ENCODE measurements at places on chromosomes 7 and 10. TPM values are rescaled to one million over a fixed set of nuclear protein-coding genes. Genes with fewer than 3 reads are reported as not detected.

The GTPBP4 gene
- total RNA-seq: 33.7 TPM

The NXPH1 gene
- not detected for total RNA-seq

The STAG3 gene
- total RNA-seq: 1.4 TPM

The SH2D4B gene
- total RNA-seq: not detected

The CHAT gene
- not detected for total RNA-seq

The CPED1 gene
- 32.2 TPM for total RNA-seq

The ACSM6 gene
- not detected for total RNA-seq

The AKR1C8 gene
- not detected for total RNA-seq

The CNNM1 gene
- total RNA-seq: under 0.01 TPM

The FGFR2 gene
- not detected for total RNA-seq

The MKX gene
- 0.08 TPM for total RNA-seq

The PAX4 gene
- total RNA-seq: not detected

The HTR7 gene
- 0.94 TPM for total RNA-seq

The AKR1D1 gene
- total RNA-seq: not detected

The CRTAC1 gene
- total RNA-seq: 0.12 TPM

The OR2A5 gene
- total RNA-seq: not detected

The PLAU gene
- total RNA-seq: 16.5 TPM

The GRK5 gene
- 15.8 TPM for total RNA-seq

The CABCOCO1 gene
- total RNA-seq: 0.60 TPM

The CLIP2 gene
- total RNA-seq: 52.9 TPM

The ELOVL3 gene
- total RNA-seq: 0.15 TPM

The TMEM176A gene
- under 0.01 TPM for total RNA-seq

The OR2A25 gene
- not detected for total RNA-seq

The GIMAP1 gene
- total RNA-seq: not detected

The HOXA10 gene
- total RNA-seq: not detected

The TMEM229A gene
- 0.23 TPM for total RNA-seq

The FEZF1 gene
- not detected for total RNA-seq

The PLAC9 gene
- total RNA-seq: 24.6 TPM

The INMT gene
- 104 TPM for total RNA-seq

The AKR1E2 gene
- 10.5 TPM for total RNA-seq

The HECW1 gene
- total RNA-seq: not detected

The CLDN4 gene
- 0.23 TPM for total RNA-seq

The ZPBP gene
- total RNA-seq: not detected

The TEX47 gene
- total RNA-seq: not detected

The FBXL13 gene
- total RNA-seq: 1.6 TPM

The LLCFC1 gene
- total RNA-seq: not detected

The EEF1AKMT2 gene
- 13.0 TPM for total RNA-seq

The NAT16 gene
- total RNA-seq: not detected

The ACTL6B gene
- not detected for total RNA-seq

The HIPK2 gene
- total RNA-seq: 4.2 TPM

The HMX3 gene
- total RNA-seq: not detected

The SLC29A4 gene
- total RNA-seq: 4.3 TPM

The CPA1 gene
- total RNA-seq: 0.35 TPM

The MMRN2 gene
- total RNA-seq: 17.8 TPM

The TRIM50 gene
- total RNA-seq: not detected

The SKAP2 gene
- total RNA-seq: 1.7 TPM

The NPFFR1 gene
- not detected for total RNA-seq

The PLXNA4 gene
- 23.5 TPM for total RNA-seq

The ST8SIA6 gene
- total RNA-seq: 0.15 TPM

The COBL gene
- total RNA-seq: not detected

The LRWD1 gene
- total RNA-seq: 15.2 TPM

The EXOC6 gene
- 1.9 TPM for total RNA-seq

The VSTM4 gene
- total RNA-seq: 0.23 TPM
